Foreskin fibroblast (primary cell): ENCODE measurements at places on chromosomes 2 and 18.

DNA sequence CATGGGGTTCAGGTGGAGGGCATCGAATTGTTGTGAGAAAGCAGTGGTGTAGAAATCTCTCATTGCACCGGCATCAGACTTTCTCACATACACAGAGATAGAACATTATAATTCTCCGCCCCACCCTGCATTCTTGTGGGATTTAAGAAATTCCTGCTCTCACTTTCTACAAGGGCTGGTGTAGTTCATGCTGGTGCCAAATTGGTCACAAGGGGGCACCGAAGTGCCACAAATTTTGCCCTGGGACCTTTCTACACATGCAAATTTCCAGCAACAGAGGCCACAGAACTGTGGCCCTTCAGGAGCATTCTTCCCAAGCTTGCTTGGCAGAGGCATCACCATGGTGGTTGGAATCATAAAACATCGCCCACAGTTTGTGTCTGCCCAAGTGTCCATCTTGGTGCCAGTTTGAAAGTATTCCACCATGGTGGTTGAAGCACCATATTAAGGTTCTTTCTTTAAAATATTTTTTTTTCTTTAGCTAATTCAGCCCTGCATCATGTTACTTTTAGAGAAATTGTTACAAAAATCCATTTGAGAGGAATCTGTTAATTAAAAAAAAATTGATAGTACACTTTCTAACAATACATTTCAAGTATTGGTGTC is 521.2 kb upstream of the FANCL start:
- DNase-seq: peak; percentile 15

DNA sequence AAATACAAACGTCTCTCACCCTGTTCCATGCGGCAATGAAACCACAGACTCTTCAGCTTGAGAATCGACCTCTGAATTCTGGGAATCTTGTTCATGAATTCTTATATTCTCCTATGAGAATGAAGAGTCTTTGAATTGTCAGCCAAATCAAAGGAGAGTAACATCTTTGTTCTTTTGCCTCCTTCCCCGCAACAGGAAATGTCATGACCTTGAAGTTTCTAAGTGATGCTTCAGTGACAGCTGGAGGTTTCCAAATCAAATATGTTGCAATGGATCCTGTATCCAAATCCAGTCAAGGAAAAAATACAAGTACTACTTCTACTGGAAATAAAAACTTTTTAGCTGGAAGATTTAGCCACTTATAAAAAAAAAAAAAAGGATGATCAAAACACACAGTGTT is 21.8 kb downstream of the TNFAIP6 start:
- DNase-seq: peak; percentile 67

GRCh38 chr2:101478181-101479001 is 3.5 kb upstream of the RFX8 start:
- peak; percentile 68 for DNase-seq

- DNase-seq: peak; percentile 11
These were observed 54.1 kb upstream of the EPB41L5 start for GRCh38 chr2:119958670-119959268.

DNA sequence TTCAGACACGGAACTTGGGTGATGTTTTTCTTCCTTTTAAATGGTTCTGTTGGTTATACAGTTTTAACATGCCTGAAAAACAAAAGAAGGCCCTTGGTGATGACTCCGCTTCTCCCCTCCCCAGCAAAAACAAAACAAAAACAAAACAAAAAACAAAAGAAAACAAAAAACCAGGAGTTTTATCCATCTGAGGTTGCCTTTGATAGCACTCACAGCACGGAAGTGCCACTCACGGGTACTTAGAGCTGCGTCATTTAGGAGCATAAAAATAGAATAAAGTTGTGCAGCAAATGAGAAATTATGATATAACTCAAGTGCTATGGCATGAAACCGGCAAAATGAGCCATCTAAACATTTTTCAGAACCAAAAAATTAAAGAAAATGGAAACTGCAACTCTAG is 57.7 kb downstream of the ZEB2 start:
- DNase-seq: no peak

DNA sequence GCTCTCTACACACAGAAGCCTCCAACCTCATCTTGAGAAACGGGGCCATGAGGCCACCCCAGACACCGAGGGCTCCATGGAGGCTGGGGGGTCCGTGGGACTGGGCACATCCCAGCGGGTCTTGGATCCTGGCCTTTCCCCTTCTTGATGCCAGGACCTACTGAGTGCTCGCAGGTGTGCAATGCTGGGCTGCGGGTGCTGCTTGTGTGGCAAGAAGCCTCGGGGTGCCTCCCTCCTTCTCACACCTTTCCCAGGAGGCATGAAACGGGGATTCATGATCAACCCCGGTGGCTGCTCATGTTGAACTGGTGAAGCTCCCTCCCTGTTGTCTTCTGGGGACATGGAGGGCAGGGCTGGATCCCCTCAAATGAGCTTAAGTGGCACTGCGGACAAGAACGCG is 2.0 kb upstream of the BUB1 start:
- no peak for DNase-seq
